Stimulated activated CD4-positive, alpha-beta T cell treated with anti-CD3 and anti-CD28 coated beads, Interleukin-15, amount 100 ng/mL, for 1 hour (primary cell): ENCODE measurements at places on chromosomes 2 and 18.

DNA sequence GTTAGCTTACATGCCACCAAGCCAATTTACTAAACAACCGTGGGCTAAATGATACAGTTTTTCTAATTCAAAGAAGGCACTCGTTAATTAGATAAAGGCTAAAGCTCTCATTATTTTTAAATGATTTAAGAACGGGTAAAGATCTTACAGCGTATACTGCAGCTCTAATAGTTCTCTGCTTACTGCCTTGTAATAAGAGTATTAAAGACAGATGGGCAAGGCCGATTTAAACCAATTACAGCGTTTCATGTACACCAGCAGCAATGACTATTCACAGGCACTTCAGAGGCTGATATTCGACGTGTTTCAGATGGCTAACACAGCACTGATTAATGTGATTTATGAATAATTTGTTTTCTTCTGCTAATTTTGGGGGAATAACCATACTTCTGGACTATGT is 259.3 kb downstream of the ZNF407 start:
- no peak for DNase-seq

GRCh38 chr2:8999797-9000196 is 3.7 kb downstream of the MBOAT2 start:
- no peak for DNase-seq

- no peak for DNase-seq
These were observed 11.4 kb upstream of the SMIM21 start for GRCh38 chr18:75438891-75439290.

GRCh38 chr18:45102126-45102525 is 421.4 kb downstream of the SETBP1 start:
- no peak for DNase-seq

DNA sequence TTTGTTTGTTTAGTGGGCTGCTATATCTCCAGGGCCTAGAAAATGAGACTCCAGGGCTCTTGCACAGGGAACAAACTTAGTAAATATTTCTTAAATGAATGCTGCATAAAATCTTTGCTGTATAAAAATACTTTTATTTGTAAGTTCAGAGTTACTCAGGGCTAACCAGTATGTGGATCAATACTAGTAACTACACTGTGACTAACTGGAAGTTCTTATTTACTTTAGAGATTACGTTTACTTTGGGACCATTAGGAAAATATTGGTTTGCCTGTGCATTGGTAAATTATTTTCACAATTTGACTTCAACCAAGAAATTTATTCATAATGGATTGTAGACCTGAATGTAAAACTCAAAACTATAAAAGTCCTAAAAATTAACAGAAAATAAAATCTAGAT is 575.5 kb downstream of the RNF144A start:
- no peak for DNase-seq
